NT2/D1 (cell line): ENCODE measurements at places on chromosomes 16 and 17.

- DNase-seq, result no peak
Measured at GRCh38 chr16:87598431-87598830, 3.9 kb upstream of the JPH3 start.

- no peak for DNase-seq
Measured at GRCh38 chr17:74466111-74466827, at the start of gene CD300A. Gene CD300A, plus strand, starts transcription at chr17:74466634. Its CDS starts 70 bp downstream, at chr17:74466704.

DNA sequence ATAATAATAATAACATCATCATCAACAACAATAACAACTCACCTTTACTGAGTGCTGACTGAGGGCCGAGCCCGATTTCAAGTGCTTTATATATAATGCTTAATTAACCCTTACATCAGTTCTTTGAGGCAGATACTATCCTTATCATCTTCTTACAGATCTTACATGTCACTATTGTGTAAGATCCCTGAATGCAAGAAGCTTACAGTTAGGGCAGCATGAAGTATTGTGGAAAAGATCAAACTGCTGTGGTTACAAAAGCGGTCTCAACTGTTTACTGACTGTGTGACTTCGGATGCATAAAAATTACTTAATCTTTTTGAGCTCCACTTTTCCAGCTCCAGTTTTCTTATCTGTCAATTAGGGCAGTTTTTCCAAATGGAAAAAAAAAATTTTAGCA lies 3.3 kb downstream of the VAT1 start:
- DNase-seq, result no peak

DNA sequence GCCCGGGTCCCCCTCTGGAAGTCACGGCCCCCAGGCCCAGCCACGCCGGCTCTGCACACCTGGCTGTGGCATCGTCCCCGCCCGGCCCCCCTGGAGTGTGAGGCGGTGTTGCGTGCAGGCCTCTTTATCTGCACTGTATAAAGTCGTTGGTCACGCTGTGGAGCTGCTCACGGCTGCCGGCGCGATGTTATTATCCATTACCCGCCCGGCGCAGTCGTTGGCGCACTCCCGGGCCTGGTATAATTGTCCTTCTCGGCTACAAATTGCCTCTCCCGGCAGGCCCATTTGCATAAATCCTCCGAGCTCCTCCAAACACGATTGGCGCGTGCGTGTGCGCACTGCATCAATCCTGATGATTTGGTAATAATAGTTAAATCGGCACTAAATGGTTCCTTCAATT lies 57.8 kb downstream of the BAHCC1 start:
- no peak for DNase-seq

DNA sequence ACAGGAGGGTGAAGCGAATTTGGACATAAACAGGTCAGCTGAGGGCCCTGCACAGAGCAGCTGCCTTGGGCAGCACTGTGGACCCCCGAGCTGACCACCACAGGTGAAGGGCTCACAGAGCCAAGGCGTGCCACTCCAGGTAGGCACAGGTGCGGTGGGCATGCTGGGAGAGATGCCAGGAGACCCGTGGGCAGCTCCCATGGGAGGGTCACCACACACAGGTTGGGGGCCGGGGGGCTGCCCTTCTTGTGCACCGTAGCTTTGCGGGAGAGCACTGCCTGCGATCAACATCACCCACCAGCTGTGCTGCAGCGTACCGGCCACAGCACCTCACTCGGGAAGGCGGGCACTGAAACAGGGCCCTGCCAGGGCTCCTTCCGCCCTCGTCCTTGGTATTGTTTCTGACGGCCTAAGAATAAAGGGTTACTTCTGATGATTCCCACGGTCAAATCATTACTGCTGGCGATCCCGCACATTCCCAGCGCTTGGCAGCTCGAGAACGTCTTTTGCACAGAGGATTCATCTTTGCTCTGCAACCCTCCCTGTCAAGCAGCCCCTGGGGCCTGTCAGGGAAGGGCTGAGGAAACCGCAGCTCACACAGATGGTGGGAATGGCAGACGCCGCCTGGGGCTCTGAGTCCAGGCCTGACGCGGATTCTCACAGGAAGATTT lies 181.7 kb downstream of the BANP start:
- no peak for DNase-seq

DNA sequence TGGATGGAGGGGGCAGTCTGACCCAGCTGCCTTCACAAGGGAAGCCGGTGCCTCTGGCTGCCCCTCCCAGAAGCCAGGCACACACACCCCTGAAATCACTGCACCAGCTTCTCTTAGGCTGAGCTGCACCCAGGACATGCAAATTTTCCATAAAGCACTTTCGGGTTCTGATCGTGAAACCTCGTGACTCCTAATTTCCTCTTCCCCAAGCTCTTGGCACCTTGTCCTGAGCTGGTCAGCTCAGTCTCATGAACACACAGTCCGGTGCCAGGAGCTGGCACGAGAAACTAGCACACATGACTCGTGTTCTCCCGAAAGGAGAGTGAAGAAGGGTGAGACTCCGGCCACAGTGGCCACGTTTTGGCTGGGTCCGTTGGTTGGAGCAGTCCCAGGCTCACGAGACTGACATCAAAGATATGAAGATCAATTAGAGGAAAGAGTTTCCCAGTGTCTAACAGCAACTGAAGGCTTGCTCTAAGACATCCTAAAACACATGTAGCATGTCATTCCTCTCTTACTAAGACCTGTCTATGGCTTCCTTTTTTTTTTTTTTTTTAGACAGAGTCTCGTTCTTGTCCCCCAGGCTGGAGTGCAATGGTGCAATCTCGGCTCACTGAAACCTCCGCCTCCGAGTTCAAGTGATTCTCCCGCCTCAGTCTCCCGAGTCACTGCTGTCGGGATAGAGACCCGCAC lies 9.2 kb upstream of the ABR start:
- no peak for DNase-seq

- no peak for DNase-seq
Measured at GRCh38 chr17:80002070-80002641, 33.5 kb downstream of the TBC1D16 start.

DNA sequence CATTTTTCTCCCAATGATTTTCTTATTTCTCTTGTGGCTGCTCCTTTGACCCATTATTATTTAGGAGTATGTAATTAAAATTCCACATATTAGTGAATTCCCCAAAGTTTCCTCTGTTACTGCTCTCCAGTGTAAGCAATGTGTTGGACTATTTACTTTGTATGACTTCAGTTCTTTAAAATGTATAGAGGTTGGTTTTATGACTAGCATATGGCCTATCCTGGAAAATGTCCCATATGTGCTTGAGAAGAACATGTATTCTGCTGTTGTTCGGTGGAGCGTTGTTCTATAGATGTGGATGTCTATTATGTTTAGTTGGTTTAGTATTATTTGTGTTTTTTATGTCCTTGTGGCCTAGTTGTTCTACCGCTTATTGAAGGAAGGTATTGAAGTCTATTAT lies 6.0 kb upstream of the NT5M start:
- no peak for DNase-seq

DNA sequence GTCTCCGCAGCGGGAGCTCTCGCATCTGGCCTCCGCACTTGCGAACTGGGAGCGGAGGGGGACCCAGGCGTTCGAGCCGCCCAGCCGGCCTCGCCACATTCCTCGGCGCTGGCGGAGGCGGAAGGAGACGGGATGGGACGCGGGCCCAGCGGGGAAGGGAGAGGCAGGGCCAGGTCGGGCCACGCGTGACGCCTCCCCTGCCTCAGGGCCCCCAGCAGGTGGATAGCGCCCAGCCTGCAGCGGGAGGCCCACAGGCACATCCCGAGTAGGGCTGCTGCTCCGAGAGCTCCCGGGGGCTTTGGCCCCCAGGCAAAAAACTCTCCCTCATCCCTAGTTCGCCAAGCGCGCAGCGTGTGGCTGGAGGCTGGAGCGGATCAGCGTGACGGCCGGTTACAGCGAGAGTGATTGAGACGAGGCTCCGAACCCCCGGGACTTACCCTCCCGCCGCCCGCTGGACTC lies 800 bp downstream of the PLEKHH3 start:
- no peak for DNase-seq
